Epithelial cell of alveolus of lung (primary cell): ENCODE measurements at places on chromosomes 11 and 22. TPM values are rescaled to one million over a fixed set of nuclear protein-coding genes. Genes with fewer than 3 reads are reported as not detected.

Gene TMEM121B
- total RNA-seq, result 0.26 and 1.6 TPM in 2 replicates

Gene UBQLNL
- 0.13 and 0.40 TPM in 2 replicates for total RNA-seq

Gene OR6T1
- total RNA-seq, result not detected in 2 replicates

Gene VPREB1
- not detected in 2 replicates for total RNA-seq

Gene CREB3L1
- 37.4 and 41.9 TPM in 2 replicates for total RNA-seq

Gene RASL10A
- 0.56 TPM in 1 of 2 replicates, not detected in the other for total RNA-seq

Gene CHRNA10
- 0.39 and 0.48 TPM in 2 replicates for total RNA-seq

Gene KCNJ1
- not detected in 2 replicates for total RNA-seq

Gene SLC17A6
- total RNA-seq, result not detected in 2 replicates

Gene OR52N4
- not detected in 2 replicates for total RNA-seq

Gene SFI1
- 6.6 and 12.6 TPM in 2 replicates for total RNA-seq
